ENCODE measurements at places on chromosomes 2 and 18.

DNA sequence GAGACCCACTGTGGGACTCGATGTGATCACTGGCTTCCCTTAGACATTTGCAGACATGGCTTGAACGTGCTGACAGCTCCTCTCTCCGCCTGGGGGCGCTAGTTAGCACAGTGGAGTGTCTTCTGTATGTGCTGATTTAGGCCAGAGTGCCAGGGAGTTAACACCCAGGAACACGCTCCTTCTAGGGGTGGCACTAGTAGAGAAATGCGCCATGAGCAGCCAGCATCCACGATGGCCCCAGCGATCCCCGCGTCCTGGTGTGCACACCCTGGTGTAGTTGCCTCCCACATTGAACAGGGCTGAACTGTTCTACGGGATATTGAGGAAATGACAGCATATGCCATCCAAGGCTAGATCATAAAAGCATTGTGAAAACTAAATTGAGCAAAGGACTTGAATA lies 11.4 kb upstream of the NMUR1 start:
- DNase-seq: no peak

DNA sequence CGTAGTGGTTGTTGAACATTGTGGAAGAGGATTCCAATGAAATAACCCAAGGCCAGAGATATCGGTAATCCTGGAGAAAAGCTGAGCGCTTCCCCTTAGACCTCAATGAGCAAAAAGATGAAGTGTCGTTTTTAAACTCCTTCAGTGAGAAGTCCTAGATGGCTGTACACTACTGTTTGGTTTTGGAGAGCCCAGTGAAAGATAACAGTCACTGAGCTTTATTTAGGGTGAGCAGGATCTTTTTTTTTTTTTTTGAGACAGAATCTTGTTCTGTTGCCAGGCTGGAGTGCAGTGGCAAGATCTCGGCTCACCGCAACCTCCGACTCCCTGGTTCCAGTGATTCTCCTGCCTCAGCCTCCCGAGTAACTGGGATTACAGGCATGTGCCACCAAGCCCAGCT lies 24.2 kb downstream of the LRRC30 start:
- no peak for DNase-seq

DNA sequence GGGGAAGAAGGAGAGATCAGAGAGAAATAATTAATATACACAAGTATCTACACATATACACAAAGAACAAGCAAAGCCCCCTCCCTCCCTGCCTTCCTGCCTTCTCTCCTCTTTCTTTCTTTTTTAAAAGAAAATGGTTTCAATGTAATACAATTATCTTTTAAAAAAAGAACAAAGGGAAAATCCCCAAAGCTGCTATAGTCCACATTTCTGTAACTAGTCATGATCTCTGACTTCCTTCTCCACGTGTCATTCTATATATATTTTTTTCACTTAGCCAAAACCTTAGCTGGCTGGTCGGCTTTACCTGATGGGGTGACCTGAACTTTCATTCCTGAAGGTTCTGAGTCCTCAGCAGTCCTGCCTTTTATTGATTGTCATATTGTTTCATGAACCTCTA lies 44.3 kb downstream of the MAP3K20 start:
- no peak for DNase-seq

DNA sequence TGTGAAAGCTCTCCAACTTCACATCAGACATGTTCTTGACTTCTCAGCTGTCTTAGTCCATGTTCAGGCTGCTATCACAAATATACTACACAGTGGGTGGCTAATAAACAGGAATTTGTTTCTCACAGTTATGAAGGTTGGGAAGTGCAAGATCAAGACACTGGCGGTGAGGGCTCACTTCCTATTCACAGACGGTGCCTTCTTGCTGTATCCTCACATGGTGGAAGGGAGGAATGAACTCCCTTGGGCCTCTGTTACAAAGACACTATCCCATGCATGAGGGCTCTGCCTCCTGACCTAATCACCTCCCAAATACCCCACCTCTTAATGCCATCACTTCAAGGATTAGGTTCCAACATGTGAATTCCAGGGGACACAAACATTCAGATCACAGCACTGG lies 9.7 kb downstream of the UXS1 start:
- no peak for DNase-seq

GRCh38 chr18:77069482-77069881 lies 63.1 kb downstream of the MBP start:
- no peak for DNase-seq

DNA sequence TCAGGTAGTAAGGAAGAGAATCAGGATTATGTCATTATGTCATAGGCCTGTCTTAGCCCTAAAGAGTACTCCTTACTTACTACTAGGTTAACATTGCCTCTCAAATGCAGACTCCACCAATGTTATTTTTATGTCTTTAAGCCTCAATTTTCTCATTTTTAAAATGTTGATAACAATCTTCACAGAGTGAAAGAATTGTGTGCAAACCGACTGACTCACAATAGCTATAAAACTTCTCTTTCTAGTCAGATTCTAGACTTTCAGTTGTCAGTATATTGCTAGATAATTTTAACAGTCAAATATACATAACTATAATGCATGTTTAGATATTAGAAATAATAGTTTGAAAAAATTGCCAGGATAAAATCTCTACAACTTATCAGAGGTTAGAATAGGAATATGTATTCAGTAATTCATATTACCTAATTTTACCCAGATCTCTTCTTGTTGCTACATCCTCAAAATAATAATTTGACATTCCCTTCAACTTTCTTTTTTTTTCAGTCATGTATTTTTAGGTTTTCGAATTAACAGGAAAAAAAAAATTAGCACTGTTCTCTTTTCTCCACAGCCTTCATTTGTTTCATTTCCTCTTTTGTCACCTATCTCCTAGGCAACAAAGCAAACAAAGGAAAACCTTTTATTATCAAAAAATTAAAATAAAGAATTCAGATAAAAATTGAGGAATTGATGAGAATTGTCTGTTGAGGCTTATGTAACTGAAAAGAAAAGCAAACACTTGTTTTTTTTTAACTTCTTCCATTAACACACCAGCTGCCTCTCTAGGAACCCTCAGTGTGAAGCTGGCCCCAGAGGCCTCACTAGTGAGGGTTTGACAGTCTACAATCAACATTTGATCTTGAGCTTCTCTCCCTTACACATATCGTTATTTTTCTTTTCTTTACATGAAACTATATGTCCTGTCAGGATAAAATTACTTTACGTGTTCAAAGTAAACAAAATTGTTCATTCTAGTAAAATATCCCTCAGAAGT lies 279.0 kb downstream of the CALCRL start:
- no peak for DNase-seq

DNA sequence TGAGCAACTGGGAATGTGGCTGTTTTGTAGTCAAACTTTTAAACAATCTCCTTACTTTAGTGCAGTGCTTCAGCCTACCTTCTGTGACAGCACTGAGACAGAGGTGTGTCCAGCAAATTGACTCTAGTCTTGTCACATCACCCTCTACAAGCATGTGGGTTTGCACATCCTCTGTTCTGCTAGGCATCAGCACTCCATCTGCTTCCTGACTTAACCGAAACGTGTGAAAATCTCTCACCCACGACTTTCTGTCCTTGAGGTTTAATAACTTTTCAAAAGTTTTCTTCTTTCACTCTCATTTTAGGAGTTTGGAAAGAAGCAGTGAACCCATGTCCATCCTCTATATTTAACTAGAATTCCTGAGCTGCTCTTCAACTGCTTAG lies 42.6 kb downstream of the TTR start:
- DNase-seq: no peak

DNA sequence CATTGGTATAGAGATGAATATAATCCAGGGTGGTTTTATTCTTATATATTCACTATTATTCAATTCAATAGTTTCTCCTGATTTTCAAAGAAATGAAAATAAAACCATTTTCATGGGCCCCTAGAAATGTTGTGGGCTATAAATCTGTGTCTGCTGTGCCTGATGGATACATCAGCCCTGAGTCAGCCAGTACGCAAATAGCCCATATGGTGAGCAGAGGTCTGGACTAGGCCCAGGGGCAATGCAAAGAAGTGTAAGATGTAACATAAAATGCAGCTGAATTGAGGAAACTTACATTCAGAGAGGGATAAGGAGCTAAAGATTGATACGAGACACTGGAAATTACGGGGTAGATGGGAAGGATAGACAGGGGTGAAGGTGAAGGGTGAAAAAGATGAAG lies 122.5 kb downstream of the MAIP1 start:
- peak; percentile 78 for DNase-seq

DNA sequence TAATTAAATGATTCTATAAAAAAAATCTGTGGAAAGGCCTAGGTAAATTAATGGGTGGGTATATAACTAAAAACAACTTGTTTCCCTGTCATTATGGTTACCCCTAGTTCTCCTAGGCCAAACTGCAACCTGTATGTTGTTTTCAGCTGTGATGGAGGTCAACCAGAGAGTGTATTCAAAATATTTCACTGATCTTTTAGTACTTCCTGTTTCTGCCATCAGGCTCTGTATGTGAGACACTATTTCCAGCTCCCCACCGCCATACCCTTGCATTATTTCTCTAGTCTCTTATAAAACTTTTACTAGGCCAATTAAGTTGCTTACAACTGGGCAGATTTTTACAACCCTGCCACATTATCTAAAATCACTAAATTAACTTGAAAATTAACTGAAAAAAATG lies 21.0 kb upstream of the CDKL4 start:
- DNase-seq: no peak

All from islet precursor cell (in vitro differentiated cells).